ENCODE measurements at places on chromosomes 4 and X. TPM values are rescaled to one million over a fixed set of nuclear protein-coding genes. Genes with fewer than 3 reads are reported as not detected.

DNA sequence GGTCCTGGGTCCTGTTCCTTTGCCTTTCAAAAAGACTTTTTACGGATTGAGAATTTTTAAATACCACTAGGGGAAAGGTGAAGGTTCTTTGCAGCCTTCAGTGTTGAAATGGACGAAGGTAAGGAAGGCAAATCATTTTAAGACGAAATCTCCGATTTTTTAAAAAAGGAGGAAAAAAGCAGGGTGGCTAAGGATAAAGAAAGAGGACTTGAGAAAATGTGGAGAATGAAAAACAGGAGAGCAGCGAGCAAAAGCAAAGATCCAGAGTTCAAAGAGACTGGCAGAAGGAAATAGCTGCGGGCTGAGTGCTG lies 314 bp downstream of the EPHA5 start:
- DNase-seq = no peak

DNA sequence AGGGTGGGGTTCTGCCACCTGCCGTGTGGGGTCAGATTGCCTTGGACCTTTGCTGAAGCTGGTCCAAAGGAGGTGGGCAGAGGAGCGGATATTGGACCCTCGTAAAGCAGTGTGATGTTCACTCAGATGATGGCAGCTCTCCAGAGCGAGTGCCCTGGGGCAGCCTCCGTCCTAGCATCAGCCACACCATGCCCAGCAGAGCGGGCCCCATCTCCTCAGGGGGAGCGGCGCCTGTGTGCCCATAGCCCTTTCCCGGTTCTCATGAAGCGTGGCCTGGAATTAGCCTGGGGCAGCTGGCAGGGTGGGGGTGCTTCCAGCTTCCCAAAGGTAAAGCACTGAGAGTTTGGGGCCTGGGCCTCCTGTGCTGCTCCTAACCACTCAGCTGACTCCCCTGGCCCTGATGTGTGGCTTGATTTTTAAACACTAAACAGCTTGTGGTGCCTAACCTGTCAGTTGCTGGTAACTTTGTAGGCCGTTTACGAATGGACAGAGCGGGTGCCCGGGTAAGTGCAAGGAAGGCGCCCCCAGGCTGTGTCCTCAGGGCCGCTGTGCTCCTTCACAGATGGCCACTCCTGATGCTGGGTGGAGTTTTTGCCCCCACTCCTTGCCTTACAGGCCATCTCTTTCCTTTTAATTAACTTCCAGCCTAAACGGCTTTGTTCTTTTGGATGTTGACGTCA lies 36.0 kb downstream of the NOP14 start:
- no peak for DNase-seq

The CXCL9 gene
- 0.08 TPM for polyA plus RNA-seq

The CT47C1 gene
- polyA plus RNA-seq = not detected

- DNase-seq = no peak
Measured at GRCh38 chr4:100174985-100175383, 15.3 kb downstream of the DDIT4L start.

The FATE1 gene
- not detected for polyA plus RNA-seq

- DNase-seq = no peak
Measured at GRCh38 chr4:111441687-111442086, 703.6 kb upstream of the FAM241A start.

- no peak for DNase-seq
Measured at GRCh38 chr4:125368146-125368545, 53.4 kb downstream of the FAT4 start.

- DNase-seq = no peak
Measured at GRCh38 chr4:7692451-7693236, 247.0 kb downstream of the AFAP1 start.

GRCh38 chrX:153706799-153707198 lies 17.4 kb downstream of the BCAP31 start:
- DNase-seq = no peak

GRCh38 chr4:145929415-145930178 lies 9.0 kb downstream of the ZNF827 start:
- no peak for DNase-seq

The PAGE2B gene
- not detected for polyA plus RNA-seq

GRCh38 chr4:25367004-25367621 lies 9.9 kb upstream of the ANAPC4 start:
- no peak for DNase-seq

DNA sequence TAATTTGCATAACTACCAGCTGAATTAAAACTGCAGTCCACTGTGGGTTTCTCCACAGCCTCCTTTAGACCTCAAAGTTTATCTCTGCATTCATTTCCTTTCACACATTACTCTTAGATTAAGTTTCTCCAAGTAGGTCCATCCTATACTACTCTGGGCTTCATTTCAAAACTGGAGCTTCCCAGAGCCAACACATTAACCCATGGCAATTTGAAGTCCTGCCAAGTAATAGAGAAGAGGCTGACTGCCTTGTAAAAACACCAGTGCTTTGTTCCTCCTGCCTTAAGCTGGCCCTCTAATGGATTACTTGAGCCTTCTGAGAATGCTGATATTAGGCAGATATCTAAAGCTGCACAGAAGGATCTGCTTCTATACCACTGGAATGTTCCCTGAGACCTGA lies 997.2 kb upstream of the SLIT2 start:
- DNase-seq = no peak

The ADAM29 gene
- not detected for polyA plus RNA-seq

GRCh38 chr4:169070071-169070894 lies 60.2 kb upstream of the CBR4 start:
- DNase-seq = no peak

DNA sequence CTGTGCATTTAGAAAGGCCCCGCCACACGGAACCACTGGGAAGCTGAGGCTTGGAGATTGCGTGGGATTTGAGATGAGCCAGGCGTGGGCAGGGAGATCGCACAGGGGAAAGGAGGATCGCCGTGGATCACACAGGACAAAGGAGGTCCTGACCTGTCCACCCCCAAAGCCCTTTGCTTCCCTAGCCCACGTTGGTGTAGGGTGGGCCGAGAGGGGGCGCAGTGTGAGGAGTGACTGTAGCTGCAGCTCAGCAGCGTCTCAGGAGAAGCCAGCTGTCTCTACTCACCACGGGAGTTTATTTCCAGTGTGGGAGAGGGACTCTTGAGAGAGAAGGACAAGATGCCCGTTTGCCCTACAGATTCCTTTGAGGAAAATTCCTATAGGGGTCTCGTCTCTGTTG lies 62.1 kb downstream of the TBL1X start:
- no peak for DNase-seq

DNA sequence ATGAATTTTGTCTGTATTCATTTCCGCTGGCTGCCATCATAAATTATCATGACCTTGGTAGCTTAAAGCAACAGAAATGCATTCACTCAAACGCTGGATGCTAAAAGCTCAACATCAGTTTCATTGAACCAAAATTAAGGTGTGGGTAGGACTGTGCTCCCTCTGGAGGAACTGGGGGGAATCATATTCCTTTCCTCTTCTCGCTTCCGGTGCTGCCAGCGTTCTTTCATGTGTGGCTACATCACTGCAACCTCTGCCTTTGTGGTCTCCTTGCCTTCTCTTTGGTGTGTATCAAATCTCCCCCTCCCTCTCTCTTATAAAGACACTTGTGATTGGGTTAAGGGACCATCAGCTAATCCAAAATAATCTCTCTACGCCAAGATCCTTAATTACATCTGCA lies 39.5 kb downstream of the NEIL3 start:
- no peak for DNase-seq

- DNase-seq = no peak
Measured at GRCh38 chr4:153448003-153448731, 18.0 kb upstream of the TMEM131L start.

- DNase-seq = no peak
Measured at GRCh38 chr4:143394739-143395453, 58.2 kb downstream of the GAB1 start.

DNA sequence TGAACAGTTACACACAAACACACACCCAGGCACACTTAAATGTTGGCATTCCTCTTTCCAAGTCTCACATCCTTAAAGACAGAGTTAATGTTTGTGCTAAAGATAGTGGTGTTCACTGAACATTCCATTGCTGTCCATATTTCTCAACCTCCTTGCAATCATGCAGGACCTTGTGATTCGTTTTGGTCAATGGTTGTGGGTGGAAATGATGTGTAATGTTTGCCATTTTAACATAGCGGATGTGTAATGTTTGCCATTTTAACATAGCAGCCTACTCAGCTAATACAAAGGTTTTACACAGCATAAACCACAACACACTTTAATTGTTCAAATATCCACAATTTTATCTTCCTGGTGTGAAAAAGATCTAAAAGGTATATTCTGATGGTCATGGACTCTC lies 93.9 kb downstream of the CEP44 start:
- no peak for DNase-seq

DNA sequence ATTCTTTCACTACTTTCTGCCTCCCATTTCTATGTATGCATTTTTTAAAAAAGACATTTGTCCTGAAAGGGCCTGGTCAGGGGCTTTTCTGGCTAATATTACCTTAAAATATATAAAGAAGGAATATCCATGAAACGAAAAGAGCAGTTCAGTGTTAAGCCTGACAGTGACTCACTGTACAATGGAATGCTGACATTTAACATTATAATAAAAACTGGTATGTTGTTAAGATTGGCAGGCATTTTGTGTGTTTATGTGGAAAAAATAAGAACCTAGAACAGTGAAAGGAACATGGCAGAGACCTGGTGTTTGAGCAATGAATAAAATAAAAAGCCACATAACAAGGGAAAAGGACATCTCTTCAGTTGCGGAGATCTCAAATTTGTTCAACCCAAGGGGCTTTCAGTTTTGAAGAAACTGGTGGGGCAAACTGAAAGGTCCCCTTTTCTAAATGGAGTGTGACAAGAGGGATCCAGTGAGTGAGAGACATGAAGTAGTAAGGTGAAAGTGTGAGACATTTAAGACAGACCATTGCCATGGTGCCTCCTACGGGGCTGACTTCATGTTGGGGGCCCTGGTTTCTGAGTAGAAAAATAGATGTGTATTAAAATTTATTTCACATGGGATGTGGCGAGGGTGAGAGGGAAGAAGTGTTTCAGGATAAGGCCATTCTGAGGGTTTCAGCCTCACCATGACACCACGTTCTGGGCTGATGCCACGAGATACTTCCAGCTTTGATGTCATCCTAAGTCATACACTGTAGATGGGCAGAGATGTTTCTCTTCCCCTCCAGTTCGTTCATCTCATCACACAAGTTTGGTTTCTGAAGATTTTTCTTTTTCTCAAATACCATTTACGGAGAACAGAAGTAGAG lies 324.9 kb downstream of the PPP3CA start:
- no peak for DNase-seq

- DNase-seq = no peak
Measured at GRCh38 chr4:20916106-20916505, 215.8 kb downstream of the PACRGL start.

- no peak for DNase-seq
Measured at GRCh38 chr4:40812386-40812785, 62.6 kb downstream of the NSUN7 start.

GRCh38 chr4:89369581-89369980 lies 62.0 kb upstream of the GPRIN3 start:
- no peak for DNase-seq

The CT47B1 gene
- not detected for polyA plus RNA-seq

- DNase-seq = no peak
Measured at GRCh38 chr4:105192910-105193309, 46.2 kb downstream of the TET2 start.

GRCh38 chrX:103276581-103277002 lies at the start of gene TCEAL5:
Gene TCEAL5, minus strand, starts transcription at chrX:103276750. Its CDS starts 2,187 bp downstream, at chrX:103274563.
- DNase-seq = peak; percentile 14

The PFKFB1 gene
- 0.72 TPM for polyA plus RNA-seq

- no peak for DNase-seq
Measured at GRCh38 chr4:100428051-100428450, 89.8 kb downstream of the EMCN start.

DNA sequence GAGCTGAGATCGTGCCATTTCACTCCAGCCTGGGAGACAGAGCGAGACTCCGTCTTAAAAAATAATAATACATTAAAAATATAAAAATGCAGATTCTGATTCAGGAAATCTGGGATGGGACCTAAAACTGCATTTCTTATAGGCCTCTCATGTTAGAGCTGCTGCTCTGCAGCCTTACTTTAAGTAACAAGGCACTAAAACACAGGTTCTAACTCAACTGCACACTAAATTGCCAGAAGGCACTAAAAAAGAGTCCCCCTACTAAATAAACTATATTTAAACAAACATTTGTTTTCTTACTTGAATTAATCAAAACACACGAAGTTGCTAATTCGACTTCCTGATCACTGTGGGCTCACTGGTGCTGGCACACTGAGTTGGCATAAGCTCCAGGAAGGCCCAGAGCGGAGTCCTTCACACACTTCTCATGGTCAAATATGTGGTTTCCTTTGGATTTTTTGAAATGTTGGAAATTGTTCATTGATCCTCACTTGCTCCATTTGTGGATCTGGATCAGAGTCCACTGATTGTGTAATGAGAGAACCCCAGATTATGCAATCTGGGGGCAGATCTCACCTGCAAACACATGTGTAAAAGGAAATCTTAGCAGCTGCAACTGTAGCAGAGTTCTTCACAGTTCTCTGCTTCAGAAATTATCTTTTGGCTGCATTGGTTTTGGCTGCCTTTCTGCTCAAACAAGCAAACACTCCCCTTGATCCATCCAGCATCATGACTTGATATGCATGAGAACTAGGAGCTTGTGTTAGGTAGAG lies 59.3 kb downstream of the AFF1 start:
- DNase-seq = no peak

The NR3C2 gene
- polyA plus RNA-seq = 15.6 TPM

DNA sequence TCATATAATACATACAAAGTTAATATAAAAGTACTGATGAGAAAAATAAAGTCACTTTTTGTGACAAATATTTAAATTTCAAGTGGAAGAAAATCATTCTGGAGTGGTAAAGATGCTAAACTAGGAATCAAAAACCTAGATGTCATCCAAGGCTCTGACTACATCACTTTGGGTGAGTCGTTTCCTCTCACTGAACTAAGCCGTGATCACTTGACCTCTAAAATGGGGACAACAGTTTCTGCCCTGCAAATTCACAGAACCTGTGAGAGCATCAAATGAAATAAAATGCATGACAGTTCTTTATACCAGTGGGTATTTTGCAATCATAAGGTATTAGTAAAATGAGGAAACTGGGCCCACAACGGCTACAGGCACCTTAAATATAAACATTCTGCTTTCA lies 63.8 kb downstream of the PRDM5 start:
- no peak for DNase-seq

DNA sequence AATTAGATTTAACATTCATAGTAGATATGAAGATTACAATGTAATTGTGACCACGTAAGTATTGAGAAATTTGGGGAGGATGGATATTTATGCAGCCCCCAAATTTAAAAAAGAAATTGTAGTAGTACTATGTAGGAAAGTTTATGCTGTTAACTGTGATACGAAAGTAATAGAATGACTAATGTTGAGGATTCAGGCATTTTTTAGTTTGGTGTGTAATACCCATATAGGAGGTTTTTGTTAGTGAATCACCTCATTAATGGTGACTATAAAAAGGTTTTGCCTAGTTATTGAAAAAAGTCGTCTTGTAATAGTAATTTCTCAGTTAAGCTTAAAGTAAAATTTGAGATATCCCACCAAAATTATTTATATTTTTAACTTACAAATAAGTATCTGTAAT lies 67.2 kb downstream of the SMARCAD1 start:
- no peak for DNase-seq

The MAP9 gene
- 30.8 TPM for polyA plus RNA-seq

The SPIN2A gene
- polyA plus RNA-seq = 4.5 TPM

All from left renal cortex interstitium (tissue), 4 donors.